ENCODE measurements at places on chromosomes 11 and 22.
A peak's percentile ranks its signal among the peaks of the same experiment; 100 is the strongest.

- no peak for DNase-seq
These were observed 15.0 kb downstream of the VWCE start for GRCh38 chr11:61279934-61280659.

- DNase-seq = no peak
These were observed 207.8 kb downstream of the RAB38 start for GRCh38 chr11:87967459-87967858.

GRCh38 chr11:3710485-3711259, 39.5 kb upstream of the CHRNA10 start:
- no peak for DNase-seq

DNA sequence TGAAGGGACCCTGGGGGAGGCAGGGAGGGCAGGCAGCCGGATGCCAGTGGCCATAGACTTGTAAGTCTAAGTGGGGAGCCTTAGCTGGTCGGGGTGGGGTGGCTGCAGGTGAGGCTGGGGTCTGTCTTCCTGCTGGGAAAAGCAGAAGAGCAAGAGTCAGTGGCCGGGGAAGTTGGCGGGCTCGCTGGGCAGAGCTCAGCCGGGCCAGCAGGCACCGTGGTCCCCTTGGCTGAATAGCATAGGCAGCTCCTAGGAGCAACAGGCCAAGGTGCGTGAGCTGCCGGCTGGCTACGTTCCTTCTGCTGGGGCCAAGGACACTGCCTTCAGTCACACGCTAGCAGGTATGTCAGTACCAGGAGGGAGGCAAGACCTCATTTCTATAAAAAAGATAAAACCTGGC, 67.8 kb upstream of the A4GALT start:
- no peak for DNase-seq

- no peak for DNase-seq
These were observed 77.9 kb upstream of the TIMP3 start for GRCh38 chr22:32723643-32724042.

GRCh38 chr22:23419171-23419570, 160.9 kb downstream of the IGLL1 start:
- DNase-seq = no peak

GRCh38 chr11:5238486-5238885, 4.2 kb upstream of the HBD start:
- no peak for DNase-seq

- DNase-seq = no peak
These were observed 2.8 kb upstream of the TAB1 start for GRCh38 chr22:39396797-39397195.

GRCh38 chr22:32584650-32585049, 110.0 kb downstream of the FBXO7 start:
- DNase-seq = no peak

DNA sequence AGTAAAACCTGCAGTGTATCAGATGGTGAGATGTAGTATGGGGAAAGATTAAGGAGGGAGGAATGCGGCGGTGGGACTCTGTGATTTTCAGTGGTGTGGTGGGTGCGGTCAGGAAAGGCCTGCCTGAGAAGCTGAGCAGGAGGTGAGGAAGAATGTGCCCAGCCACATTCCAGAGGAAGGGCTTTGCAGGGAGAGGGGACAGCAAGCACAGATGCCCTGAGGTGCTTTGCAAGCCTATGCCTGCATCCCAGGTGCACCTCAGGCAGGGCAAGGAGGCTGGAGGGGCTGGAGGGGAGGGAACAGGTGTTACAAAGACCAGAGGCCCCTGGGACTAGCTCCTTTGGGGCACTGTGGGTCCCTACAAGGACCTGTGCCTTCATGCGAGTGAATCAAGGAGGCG, 42.1 kb downstream of the MYO7A start:
- no peak for DNase-seq

- no peak for DNase-seq
These were observed 194.8 kb downstream of the MIAT start for GRCh38 chr22:26852176-26852575.

GRCh38 chr11:131661132-131661531, 290.7 kb downstream of the NTM start:
- no peak for DNase-seq

DNA sequence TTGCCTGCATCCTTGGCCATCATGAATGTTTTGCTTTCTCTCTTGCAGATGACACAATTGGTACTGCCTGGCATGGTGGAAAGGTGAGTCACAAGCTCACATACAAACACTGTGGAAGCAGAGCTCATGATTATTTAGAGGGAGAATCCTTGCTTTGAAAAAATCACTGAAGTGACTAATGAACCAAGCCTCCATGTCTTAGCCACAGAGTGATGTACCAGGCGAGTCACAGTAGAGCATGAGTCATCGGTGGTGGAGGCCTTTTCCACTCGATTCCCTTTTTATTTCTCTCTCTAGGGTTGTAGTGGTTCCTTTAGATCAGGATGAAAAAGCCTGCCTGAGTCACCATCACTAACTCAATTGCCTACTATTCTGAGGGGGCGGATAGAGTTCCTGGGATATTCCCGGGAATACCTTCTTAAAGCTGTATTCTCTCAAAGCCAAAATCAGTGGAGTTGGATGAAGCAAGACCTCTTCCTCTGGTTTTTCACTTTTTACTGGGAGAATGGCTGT, 49.6 kb upstream of the ALKBH3 start:
- no peak for DNase-seq

DNA sequence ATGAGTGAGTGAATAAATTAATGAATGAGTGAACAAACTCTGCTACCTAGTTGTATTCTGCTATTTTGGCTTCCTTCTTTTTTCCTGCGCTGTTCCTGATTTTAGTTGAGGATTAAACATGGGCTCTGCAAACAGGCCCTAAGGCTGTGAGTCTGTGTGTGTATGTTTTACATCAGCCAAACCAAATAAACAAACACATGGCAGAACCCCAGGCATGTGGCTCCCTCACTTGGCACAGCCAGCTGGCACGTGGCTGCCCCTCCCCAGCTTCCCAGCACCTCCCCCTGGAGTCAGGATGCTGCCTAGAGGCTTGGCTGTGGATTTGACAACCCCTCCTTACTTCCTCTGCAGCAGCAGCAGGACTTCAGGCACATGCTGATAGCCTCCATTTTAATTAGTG, 593.2 kb downstream of the INSC start:
- no peak for DNase-seq

DNA sequence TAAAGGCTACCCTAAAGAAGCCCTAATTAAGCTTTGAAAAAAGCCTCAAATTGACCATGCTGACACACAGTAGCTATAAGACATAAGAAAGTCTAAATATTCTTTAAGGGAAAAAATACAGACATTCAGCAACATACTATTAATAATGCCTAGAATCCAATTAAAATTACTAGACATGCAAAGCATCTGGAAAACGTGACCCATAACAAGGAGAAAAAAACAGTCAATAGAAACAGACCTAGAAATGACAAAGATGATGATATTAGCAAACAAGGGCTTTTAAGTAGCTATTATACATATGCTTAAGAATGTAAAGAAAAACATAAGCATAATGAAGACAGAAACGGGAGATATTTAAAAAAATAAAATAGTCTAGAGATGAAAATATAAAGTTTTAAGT, 63.7 kb upstream of the MYOD1 start:
- no peak for DNase-seq

- DNase-seq = no peak
These were observed 29.0 kb upstream of the CREB3L1 start for GRCh38 chr11:46248289-46249102.

DNA sequence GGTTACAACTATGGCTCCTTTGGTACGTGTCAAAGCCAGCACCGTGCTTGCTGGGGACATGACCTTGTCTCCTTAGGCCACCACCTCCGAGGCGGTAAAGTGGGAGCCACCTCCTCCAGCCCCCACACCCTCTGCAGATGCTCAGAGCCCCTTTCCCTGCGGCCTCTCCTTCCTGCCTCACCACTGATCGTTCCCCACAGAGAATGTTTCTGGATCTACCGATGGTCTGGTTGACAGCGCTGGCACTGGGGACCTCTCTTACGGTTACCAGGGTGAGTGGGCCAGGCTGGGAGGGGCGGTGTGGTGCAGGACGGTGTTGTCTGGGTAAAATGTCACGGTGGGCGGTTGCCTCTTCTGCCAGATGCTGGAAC, 8.9 kb downstream of the SIDT2 start:
- DNase-seq = no peak

DNA sequence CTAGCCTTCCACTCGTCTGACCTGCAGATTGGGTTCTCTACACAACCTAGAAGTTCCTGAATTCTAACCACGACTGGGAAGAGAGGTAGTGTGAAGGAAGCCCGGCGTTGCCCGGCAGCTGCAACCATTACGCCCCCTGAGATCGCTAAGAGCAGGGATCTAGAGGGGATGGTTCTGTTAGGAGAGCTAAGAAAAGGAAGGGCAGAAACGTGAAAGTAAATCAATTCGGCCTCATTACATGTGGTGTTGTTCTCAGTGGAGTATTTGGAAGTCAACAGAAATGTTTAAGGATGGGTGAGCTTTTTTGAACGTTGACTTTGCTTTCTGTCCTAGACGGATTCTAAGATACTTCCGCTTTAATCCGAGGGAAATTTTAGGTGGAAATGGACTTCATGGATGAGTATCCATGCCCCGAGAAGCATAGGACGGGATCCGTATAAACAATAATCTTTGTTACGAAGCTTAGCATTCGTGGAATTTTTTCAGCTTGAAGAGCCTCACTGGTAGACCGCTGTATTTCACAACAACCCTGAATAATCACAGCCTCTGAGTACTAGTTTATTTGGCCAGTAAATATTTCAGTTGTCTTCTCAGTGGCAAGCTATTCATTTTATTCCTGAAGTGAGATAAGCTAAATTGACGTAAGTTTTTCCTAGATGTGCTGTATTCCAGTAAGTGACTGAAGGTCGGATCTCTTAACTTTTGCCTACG, 629 bp downstream of the ATP5MG start:
- DNase-seq = no peak

DNA sequence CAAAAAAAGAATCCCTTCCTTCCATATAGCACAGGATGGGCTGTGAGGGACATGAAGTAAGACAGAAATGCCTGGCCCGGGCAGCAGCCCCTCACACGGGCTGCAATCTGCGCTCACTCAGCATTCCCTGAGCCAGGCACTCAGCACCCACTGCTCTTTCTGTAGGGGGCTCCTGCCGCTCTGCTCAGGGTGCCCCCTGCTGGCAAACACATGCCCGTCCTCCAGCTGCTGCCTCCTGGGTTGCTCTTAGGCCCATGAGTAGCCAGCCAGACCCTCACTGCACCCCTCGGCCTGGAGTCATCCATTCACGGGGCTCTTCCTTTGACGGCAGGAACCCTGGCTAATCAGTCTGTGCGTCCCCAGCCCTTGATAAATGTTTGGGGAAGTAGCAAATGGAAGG, 6.9 kb downstream of the MCAT start:
- DNase-seq = no peak

DNA sequence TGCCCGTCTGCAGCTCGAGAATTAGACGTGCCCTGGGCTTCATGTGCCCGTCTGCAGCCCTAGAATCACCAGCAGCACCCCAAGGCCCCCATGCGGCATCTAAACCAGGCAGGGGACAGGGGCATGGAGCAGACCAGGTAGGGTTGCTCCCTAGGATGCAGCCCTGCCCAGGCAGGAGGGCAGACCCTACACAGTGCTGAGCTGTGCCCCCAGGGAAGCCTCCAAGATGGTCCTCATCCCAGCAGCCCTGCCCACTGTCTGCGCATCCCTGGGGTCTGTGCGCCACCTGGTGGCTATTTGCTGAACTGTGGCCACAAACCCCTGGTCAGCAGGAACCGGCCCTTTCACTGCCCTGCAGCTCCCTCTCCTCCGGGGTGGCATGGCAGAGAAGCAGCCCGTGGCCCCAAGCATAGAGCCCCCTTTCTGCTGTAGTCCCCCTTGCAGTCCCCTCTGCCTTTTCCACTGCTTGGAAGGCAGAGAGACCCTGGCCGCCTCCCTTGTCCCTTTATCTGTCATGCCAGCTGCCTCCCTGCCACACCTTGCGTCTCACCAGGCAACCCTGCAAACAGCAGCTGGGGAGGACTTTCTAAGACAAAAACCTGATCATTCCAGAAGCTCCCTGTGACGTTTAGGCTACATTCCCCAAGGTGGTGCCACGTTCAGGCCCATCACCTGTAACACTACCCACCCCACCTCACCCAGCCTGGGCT, 86.6 kb downstream of the KCNQ1 start:
- DNase-seq = peak; percentile 36

- DNase-seq = no peak
These were observed 51.3 kb downstream of the FBLN1 start for GRCh38 chr22:45554040-45554406.

DNA sequence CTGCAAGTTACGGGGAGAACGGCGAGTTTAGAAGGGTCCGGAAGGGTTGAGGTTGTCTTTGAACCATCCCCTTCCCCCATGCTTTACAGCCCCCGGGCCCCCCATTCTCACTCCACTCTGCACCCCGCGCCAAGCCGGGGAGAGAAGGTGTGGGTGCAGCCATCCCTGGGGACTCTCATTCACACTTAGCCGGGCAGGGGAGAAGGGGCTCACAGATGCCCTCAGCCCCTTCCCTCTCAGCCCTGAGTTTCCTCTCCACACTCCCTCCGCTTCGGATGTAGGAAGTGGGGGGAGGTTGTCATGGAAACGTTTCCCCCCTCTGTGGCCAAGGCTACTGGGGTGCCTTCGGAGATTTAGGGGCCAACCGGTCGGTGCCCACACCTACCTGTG, 334 bp downstream of the CADM1 start:
- no peak for DNase-seq

Measured in stimulated activated CD4-positive, alpha-beta T cell treated with anti-CD3 and anti-CD28 coated beads, TNF-alpha, amount 100 ng/mL, for 1 hour (primary cell).